Bladder microvascular endothelial cell (primary cell): ENCODE measurements at places on chromosomes 7 and 10. TPM values are rescaled to one million over a fixed set of nuclear protein-coding genes. Genes with fewer than 3 reads are reported as not detected.

Gene GFRA1
- 1.6 and 131 TPM in 2 replicates for total RNA-seq

Gene TUBAL3
- total RNA-seq = under 0.01 and 0.25 TPM in 2 replicates

Gene HTRA1
- total RNA-seq = 38.7 and 137 TPM in 2 replicates

Gene ITPRID1
- not detected in 2 replicates for total RNA-seq

Gene AZGP1
- not detected in 2 replicates for total RNA-seq

Gene FRAT1
- total RNA-seq = 2.6 and 3.1 TPM in 2 replicates

Gene TNKS2
- total RNA-seq = 40.3 and 72.4 TPM in 2 replicates

Gene TMEM176B
- total RNA-seq = not detected in 2 replicates

Gene LFNG
- 6.3 and 32.2 TPM in 2 replicates for total RNA-seq

Gene NRAP
- not detected in 2 replicates for total RNA-seq

Gene CTBP2
- 84.2 and 160 TPM in 2 replicates for total RNA-seq

Gene PPP1R3C
- total RNA-seq = 0.49 and 0.57 TPM in 2 replicates

Gene DNMBP
- 13.1 and 39.2 TPM in 2 replicates for total RNA-seq

Gene CH25H
- 0.65 and 5.0 TPM in 2 replicates for total RNA-seq

Gene ARPC1A
- 154 and 191 TPM in 2 replicates for total RNA-seq

Gene HGF
- total RNA-seq = 0.82 and 1.6 TPM in 2 replicates

Gene MMP21
- 0.57 TPM in 1 of 2 replicates, not detected in the other for total RNA-seq

Gene TRPV5
- not detected in 2 replicates for total RNA-seq

Gene LRRC18
- total RNA-seq = not detected in 2 replicates

Gene RAB19
- total RNA-seq = 1.1 TPM in 1 of 2 replicates, not detected in the other

Gene GJD4
- total RNA-seq = not detected in 2 replicates

Gene SPDYE6
- 0.06 TPM in 1 of 2 replicates, not detected in the other for total RNA-seq

Gene CBX3
- total RNA-seq = 101 and 126 TPM in 2 replicates

Gene NPFFR1
- total RNA-seq = not detected in 2 replicates

Gene MOGAT3
- not detected in 2 replicates for total RNA-seq

Gene EPO
- not detected in 2 replicates for total RNA-seq

Gene SEMA3D
- 0.32 and 44.4 TPM in 2 replicates for total RNA-seq

Gene MCM10
- total RNA-seq = 14.2 and 18.1 TPM in 2 replicates

Gene ADAM22
- total RNA-seq = 0.16 and 0.57 TPM in 2 replicates

Gene DNAJB9
- 20.4 and 24.9 TPM in 2 replicates for total RNA-seq

Gene CYP2W1
- not detected in 2 replicates for total RNA-seq

Gene GNAI1
- 33.2 and 64.7 TPM in 2 replicates for total RNA-seq

Gene NPC1L1
- total RNA-seq = under 0.01 TPM in 1 of 2 replicates, not detected in the other

Gene HOXA4
- total RNA-seq = 0.16 and 0.57 TPM in 2 replicates

Gene BTBD16
- not detected in 2 replicates for total RNA-seq

Gene GOLGA7B
- not detected in 2 replicates for total RNA-seq

Gene TACC2
- total RNA-seq = 6.0 and 6.1 TPM in 2 replicates

Gene GARIN1A
- total RNA-seq = 0.16 and 0.25 TPM in 2 replicates

Gene ZNF467
- total RNA-seq = 0.49 and 2.7 TPM in 2 replicates
